ENCODE measurements at places on chromosomes 6 and 20. TPM values are rescaled to one million over a fixed set of nuclear protein-coding genes. Genes with fewer than 3 reads are reported as not detected.

The MAFB gene
- polyA plus RNA-seq: 113 TPM

The SPATS1 gene
- not detected for polyA plus RNA-seq

The TBPL1 gene
- 35.5 TPM for polyA plus RNA-seq

The SLC22A2 gene
- polyA plus RNA-seq: not detected

- peak overlapping the region; percentile 51 for H3K27ac ChIP-seq
- H3K36me3 ChIP-seq: no peaks in the 10 kb centered on the region
- DNase-seq: peak; percentile 54
- peaks cover 40% of the 10 kb centered on the region for H3K4me1 ChIP-seq
Observed at GRCh38 chr6:146876271-146877151, 277.7 kb downstream of the ADGB start.

DNA sequence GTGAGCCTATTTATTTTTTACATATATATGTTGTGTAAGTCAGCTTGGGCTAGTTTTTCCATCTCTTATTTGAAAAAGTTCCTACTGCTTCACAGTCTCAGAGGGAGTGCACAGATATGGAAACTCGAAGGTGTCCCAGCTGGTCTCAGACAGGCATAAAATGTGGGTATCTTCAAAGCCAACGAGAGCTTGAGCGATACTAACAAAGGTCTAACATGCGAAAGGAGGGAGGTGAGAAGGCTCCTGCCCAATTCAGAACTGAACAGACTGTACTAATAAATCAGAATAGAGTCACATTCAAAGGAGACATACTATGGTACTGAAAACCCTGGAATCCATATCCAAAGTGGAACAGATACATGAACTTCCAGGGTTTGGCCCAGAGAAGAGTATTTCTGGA, 113.0 kb downstream of the PREX1 start:
- peaks cover 79% of the 10 kb centered on the region for H3K4me1 ChIP-seq
- no peak overlapping the region for H3K4me3 ChIP-seq
- DNase-seq: no peak
- H3K27ac ChIP-seq: no peak overlapping the region
- H3K27me3 ChIP-seq: no peaks in the 10 kb centered on the region
- peaks cover 42% of the 10 kb centered on the region for H3K36me3 ChIP-seq

- no peak overlapping the region for H3K27ac ChIP-seq
- H3K4me1 ChIP-seq: peaks cover 9% of the 10 kb centered on the region
- H3K36me3 ChIP-seq: no peaks in the 10 kb centered on the region
- no peak overlapping the region for H3K4me3 ChIP-seq
- DNase-seq: peak; percentile 13
Observed at GRCh38 chr6:101000341-101000740, 119.2 kb upstream of the ASCC3 start.

GRCh38 chr6:13303668-13304017, 24.7 kb downstream of the TBC1D7 start:
- peaks cover 43% of the 10 kb centered on the region for H3K4me1 ChIP-seq
- no peaks in the 10 kb centered on the region for H3K27me3 ChIP-seq
- H3K4me3 ChIP-seq: peak overlapping the region; percentile 31
- peak overlapping the region; percentile 97 for H3K27ac ChIP-seq
- peak; percentile 77 for DNase-seq
- H3K36me3 ChIP-seq: peaks cover 49% of the 10 kb centered on the region
